ENCODE measurements at places on chromosomes 3 and 15. TPM values are rescaled to one million over a fixed set of nuclear protein-coding genes. Genes with fewer than 3 reads are reported as not detected.

Gene HYKK
- 7.1 TPM for total RNA-seq

Gene A4GNT
- total RNA-seq, result not detected

Gene ACKR2
- 6.8 TPM for total RNA-seq

- peak; percentile 39 for DNase-seq
These were observed 70.8 kb upstream of the ZBTB20 start for GRCh38 chr3:115217678-115218451.

GRCh38 chr3:169558371-169558770 lies 105.1 kb downstream of the MECOM start:
- no peak for DNase-seq

Data from urinary bladder (tissue), 4 donors.